Inflammatory macrophage treated with lipopolysaccharide for 1 hour (primary cell): ENCODE measurements at places on chromosomes 7 and 10.

DNA sequence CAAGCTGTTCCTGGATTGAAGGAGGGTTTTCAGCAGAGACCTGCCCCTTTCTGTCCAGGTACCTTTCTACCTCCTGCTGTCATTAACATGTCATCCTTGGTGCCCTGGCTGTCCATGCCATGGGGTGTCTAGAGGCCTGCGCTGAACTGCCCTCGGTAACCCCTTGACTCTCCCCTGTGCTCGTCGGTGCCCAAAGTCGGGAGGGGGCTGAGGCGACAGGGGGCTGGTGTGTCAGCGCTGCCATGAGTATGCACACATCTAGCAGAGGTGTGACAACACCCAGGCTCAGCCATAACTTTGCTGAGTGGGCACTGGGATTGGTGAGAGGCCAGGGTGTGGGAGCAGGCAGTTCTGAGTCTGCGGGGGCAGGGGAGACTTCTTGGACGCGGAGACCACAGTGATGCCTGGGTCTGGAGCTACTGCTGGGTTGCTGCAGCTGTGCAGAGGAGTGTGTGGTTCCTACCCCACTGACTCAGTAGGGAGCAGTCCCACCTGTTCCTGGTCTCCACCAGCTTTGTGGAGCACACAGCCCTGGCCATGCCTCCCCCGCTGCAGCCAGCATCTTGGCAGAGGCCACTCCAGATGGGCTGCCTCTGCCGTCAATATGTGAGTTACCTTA, 376.2 kb upstream of the SEMA3C start:
- no peak for DNase-seq

DNA sequence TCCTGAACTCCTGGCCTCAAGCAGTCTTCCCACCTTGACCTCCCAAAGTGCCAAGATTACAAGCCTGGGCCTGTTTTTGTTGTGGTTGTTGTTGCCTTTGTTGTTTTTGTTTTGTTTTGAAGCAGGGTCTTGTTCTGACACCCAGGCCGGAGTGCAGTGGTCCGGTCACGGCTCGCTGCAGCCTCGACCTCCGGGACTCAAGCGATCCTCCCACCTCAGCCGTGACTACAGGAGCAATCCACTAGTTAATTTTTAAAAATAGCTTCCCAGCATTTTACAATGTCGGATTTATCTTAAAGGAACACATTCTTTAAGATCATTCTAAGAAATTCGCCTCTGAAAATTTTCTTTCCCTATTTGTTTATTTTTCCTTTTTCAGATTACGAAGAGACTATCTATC, 27.7 kb upstream of the AP5Z1 start:
- no peak for DNase-seq

DNA sequence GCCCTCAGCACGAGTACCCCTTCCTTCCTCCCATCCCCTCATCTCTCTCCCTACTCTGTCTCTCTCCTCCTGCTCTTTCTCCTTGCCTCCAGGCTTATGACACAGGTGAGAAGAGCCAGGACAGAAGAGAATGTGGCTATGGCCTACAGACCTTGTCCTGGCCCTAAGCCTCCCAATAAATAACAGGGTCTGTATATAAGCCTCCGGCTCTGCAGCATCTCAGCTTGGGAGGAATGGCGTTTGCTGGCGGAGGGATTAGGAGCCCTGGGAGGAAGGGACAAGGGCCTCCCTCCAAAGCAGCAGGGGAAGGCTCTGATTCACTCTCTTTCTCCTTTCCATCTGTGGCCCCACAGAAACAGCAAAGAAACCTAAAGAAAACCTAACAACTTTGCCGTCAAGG, 45.8 kb downstream of the COL13A1 start:
- no peak for DNase-seq

- DNase-seq = no peak
These were observed 1.5 kb downstream of the LZTS2 start for GRCh38 chr10:101000915-101001658.

DNA sequence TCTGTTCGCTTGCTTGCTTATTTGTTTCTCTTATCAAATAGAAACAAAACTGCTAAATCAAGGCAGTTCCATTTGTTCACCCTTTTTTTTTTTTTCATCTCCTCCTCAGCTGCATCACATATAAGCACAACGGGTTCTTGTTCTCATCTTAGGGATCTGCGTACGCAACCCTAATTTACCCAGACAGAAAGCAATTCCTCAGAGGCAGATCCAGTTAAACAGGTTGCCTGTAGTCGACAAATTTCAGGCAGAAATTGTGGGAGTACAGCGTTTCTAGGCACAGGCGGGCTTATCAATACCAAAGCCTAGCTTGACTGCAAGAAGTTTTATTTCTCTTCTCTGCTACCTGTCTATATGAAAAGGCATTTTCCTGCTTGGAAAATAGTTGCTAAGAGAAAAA, 565.4 kb downstream of the NXPH1 start:
- no peak for DNase-seq

DNA sequence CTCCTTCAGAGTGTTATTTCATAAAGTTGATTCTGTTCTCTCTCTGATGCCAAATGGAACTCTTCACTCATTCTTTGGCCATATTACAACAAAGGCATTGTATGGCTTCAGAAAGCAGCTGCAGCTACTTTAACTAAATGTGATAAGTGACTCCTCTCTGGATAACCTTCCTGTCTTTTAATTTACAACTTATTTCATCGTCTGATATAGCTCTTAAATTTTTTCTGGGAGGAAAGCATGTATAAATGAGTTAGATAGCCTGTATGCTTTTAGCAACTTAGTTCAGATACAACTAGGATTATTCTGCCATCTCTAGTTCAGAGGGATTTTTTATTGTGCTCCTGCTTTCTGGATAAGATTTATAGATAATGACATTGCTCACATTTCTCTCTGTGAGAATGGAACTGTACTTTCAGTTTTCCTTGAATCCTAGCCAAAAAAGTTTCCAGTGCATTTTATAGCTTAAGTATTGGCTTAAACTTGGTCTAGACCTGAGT, 57.5 kb downstream of the KLHDC10 start:
- no peak for DNase-seq

- DNase-seq = no peak
These were observed 749.4 kb downstream of the AUTS2 start for GRCh38 chr7:70347463-70348254.

- DNase-seq = no peak
These were observed 92.0 kb upstream of the PRSS58 start for GRCh38 chr7:142349670-142350405.

GRCh38 chr7:85593355-85593754, 406.5 kb upstream of the SEMA3D start:
- DNase-seq = no peak

GRCh38 chr10:94287336-94287735, 75.4 kb downstream of the NOC3L start:
- no peak for DNase-seq

- DNase-seq = no peak
These were observed 4.2 kb downstream of the TMEM176A start for GRCh38 chr7:150804802-150805201.

GRCh38 chr10:132023092-132023811, 41.5 kb upstream of the BNIP3 start:
- peak; percentile 59 for DNase-seq

DNA sequence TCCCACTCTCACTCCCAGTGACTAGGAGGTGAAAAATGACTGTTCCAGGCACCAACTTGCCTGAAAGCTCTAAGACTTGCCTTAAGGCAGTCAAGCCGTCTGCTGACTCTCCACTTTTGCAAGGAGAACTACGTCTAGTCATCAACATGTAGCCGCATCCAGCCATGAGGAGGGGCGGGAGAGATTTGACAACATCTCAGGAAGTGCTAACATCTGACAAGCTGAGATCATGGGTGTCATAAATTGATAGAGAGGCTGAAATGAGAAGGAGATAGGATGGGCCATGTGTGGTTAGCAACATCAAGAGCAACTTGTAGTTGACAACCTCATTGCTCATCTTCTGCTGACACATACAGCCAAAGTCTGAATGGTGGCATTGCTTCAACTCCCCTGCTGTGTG, 9.0 kb upstream of the TBXAS1 start:
- DNase-seq = peak; percentile 9

- no peak for DNase-seq
These were observed 123.5 kb upstream of the FRMD4A start for GRCh38 chr10:14454206-14454605.

- DNase-seq = peak; percentile 6
These were observed 188.9 kb downstream of the SKIDA1 start for GRCh38 chr10:21336476-21337170.

DNA sequence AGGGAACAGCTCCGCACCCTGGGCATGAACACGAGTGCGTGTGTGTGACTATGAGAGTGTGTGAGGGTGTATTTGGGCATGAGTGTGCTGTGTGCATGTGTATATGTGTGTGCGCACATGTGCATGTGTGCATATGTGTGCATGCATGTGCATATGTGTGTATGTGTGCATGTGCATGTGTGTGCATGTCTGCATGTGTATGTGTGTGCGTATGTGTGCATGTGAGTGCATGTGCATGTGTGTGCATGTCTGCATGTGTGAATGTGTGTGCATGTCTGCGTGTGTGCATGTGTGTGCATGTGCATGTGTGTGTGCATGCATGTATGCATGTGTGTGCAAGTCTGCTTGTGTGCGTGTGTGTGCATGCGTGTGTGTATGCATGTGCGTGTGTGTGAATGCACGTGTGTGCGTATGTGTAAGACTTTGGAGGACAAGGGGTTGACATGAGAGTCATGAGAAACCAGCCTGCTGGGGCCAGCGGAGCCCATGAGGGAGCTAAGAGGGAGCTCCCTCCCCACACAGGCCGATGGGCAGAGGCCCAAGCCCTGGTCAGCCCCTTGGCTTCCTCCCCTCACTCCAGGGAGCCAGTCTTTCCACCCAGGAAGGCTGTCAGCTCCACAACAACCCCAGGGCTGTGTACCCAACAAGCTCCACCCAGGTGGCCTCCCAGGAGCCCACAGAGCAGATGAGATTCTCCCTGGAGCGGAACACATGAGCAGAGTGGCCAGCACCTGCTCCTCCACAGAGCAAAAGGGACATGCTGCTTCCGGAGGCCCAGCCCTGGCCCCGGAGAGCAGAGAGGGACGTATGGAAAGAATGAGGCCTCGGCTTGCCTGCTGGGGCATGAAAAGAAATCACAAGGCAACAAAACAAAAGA, 142.5 kb upstream of the PPP2R2D start:
- DNase-seq = no peak

- DNase-seq = no peak
These were observed 409.9 kb upstream of the SHH start for GRCh38 chr7:156222151-156222550.

GRCh38 chr7:46544396-46545008, 623.4 kb upstream of the IGFBP3 start:
- DNase-seq = no peak

- DNase-seq = peak; percentile 82
These were observed 59.7 kb upstream of the CDK14 start for GRCh38 chr7:90536449-90536848.

GRCh38 chr7:3229904-3230470, 71.1 kb upstream of the SDK1 start:
- no peak for DNase-seq

DNA sequence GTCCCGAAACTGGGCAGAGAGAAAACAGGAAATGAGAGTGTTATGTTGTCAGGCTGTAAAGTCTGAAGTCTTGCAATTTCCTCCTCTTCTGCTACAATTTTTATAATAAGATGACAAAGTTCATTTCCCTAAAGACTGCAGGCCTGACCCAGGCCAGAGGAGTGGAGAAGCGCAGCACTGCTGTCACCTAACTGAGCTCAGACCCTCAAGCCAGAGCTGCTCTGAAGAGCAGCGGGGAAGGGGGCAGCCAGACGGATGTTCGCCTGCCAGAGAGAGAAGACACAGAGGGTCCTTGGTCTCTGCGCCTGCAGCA, 12.6 kb upstream of the AOAH start:
- DNase-seq = peak; percentile 90

DNA sequence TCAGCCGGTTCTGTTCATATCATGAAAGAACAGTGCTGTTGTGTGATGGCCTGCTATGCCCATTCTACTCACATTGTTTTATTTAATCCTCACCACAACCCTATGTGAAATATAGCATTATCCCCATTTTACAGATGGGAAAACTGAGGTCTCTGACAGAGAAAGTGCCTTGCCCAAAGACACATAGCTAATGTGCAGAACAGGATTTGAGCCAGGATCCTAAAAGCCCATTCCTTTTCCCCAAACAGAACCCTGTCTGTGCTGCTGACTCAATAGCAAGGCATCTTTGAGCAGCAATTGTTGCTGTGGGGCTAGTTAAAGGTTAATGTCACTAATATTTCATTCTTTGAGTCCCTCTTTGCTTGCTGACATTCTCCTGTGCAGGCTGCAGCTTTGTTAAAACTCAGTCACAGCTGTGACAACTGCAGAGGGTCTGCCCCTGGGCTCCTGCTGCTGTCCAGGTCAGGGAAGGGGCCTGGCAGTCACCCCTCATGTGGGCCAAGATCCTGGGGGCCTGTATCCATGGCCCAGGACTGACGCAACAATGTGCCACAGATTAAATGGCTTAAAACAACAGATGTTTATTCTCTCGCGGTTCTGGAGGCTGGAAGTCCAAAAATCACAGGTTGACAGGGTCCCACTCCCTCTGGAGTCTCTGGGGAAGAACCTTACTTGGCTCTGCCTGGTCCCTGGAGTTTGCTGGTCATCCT, 40.4 kb downstream of the AFAP1L2 start:
- no peak for DNase-seq

GRCh38 chr7:585229-585711, 65.6 kb upstream of the PDGFA start:
- DNase-seq = no peak

GRCh38 chr7:150513758-150514157, 914 bp upstream of the GIMAP7 start:
- no peak for DNase-seq

DNA sequence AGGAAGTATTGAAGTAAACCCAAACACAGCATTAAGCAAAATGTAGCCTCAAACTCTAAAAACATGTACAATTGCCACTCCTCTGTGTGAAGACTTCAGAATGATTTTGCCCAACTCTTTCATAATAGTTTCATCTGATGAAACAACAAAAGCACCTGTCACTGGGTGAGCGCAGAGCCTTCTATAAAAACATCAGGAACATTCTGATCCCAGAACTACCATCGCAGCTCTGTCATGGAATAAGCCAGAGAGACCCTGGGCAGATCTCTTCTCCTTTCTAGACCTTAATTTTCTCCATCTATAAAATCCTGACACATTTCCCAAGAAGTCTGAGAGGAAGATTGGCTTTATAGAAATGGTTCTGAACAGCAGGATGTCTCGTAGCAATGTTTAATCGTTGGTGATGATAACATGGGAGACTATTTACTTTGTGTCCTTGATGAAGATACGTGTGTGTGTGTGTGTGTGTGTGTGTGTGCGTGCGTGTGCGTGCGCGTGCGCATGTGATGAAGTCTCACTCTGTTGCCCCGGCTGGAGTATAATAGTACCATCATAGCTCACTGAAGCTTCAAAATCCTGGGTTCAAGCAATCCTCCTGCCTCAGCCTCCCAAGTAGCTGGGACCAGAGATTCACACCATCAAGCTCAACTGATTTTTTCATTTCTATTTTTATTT, 198.0 kb downstream of the KIAA1217 start:
- no peak for DNase-seq
